Activated CD4-positive, alpha-beta T cell treated with anti-CD3 and anti-CD28 coated beads, Interleukin-2, amount 50 U/mL, for 4 hours (primary cell): ENCODE measurements at places on chromosomes 3 and 15.

GRCh38 chr3:126126286-126126685, 42.4 kb upstream of the SLC41A3 start:
- no peak for DNase-seq

- DNase-seq = peak; percentile 32
These were observed 3.9 kb upstream of the ACTL6A start for GRCh38 chr3:179558742-179559364.

- peak; percentile 47 for DNase-seq
These were observed 185.2 kb downstream of the KLF13 start for GRCh38 chr15:31511707-31512310.

DNA sequence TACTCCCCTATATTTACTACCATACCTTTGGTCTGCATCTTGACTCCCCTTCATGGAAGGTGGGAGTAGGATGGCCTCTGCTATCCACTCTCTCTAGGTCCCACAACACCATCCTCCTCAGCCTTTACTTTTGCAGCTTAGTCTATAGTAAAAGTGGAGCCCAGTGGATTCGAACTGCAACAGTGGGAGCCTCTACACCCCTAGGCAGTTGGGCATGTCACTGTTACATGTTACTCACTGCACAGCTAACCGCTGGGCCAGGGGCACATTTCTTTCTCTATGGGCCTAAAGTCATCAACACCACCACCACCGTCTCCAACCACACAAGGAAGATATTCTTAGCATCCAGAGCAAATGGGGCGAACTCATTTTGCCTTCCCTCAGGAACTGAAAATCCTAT, 62.9 kb downstream of the KLF13 start:
- DNase-seq = no peak

- no peak for DNase-seq
These were observed 11.0 kb upstream of the PCYT1A start for GRCh38 chr3:196298521-196298920.

DNA sequence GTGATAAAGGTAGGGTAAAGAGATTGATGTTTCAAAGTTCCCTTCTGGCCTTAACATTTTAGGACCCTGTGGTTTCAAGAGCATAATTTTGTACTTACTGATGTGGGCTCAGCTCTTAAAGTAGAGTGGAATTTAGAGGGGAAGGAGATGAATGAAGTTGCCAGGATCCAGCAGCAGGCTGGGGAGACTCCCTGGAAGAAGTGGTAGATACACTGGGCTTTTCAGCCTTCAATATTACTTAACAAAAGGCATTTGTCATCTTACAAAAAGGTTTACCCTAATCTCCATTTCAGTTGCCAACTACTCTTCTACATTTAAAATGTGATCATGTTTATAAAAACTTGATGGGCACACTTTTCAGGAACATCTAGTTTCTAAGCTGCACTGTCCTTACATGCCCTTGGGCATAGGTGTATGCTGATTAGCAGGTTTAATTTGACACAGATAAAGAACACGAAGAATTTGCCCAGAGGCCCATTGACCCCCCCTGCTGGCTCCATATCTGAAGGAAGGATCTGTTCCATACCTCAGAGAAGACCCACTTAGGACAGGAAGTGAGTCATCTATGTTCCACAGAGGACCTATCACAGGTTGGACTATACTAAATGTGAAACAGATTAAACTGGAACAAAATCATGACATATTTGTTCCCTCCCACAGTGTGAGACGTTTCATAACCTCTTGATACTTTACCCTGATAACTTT, 93.0 kb upstream of the LPP start:
- peak; percentile 54 for DNase-seq

DNA sequence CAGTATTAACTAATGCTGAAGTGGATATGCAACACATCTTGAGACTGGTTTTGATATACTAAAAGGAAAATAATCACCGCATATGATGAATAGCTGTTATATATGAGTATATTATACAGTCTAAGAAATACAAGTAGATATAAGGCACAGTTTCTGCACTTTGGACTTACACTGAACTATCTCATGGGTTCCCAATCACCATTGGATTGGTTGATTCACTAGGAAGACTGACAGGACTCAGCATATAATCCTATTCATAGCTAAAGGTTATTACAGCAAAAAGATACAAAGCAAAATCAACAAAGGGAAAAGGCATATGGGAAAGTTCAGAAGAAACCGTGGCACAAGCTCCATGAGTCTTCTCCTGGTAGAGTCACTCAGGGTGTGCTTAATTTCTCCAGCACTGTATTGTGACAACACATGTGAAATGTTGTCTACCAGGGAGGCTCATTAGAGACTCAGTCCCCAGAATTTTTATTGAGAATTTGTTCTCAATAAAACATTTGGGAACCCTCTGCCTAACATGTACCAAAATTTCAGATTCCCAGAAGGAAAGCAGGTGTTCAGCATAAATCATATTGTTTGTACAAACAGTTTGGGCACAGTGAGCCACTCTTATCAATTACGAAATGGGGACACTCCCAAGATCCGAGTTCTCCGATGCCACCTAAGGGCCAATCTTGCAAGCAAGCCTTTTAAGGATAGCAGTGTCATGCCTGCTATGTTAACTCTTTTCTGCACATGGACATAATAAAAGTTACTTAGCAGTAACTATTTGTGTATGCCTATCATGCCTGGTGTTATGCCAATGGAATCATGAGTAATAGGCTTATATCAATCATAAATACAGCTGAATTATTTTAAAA, 26.8 kb downstream of the CMC1 start:
- no peak for DNase-seq

DNA sequence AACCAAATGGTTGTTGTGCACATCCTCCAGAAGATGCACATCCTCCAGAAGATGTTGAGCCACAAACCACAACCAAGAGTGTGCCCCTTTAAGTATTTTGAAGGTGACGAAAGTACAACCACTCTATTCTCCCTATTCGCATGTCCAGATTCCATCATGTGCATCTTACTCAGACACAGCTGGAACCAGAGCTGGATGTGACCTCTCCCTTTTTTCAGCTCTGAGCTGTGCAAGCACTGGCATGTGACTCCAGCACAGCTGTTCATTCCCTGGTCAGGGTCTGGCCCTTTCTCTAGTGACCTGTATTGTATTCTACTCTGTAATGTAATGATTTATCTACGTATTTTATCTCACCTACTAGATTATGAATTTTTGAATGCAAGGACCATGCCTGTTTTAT, 29.3 kb upstream of the DLG1 start:
- no peak for DNase-seq

DNA sequence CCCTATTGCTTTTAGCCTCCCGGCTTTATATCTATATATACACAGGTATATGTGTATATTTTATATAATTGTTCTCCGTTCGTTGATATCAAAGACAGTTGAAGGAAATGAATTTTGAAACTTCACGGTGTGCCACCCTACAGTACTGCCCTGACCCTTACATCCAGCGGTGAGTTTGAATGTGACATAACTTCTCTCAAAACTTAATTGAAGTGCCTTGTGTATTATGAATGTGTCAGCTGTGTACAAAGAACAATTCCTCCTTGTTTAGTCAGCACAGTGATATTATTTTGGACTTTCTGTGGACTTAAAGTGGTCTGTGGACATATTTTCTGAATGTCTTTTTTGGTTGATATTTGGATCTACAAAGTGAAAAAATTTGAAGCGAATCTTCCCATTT, 220 bp downstream of the TP63 start:
- DNase-seq = no peak

DNA sequence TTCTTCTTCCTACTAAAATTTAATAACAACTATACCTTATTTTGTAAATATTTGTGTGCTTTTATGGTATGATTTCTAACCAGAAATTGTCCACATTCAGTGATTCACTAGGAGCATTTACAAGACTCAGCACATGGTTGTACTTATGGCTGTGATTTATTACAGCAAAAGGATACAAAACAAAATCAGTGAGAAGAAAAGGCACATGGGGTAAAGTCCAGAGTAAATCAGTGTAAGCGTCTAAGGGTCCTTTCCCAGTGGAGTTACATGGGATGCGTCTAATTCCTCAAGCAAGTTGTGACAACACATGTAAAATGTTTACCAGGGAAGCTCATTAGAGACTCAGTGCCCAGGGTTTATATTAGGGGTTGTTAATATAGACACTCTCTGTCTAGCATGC, 31.1 kb downstream of the RNF13 start:
- no peak for DNase-seq

DNA sequence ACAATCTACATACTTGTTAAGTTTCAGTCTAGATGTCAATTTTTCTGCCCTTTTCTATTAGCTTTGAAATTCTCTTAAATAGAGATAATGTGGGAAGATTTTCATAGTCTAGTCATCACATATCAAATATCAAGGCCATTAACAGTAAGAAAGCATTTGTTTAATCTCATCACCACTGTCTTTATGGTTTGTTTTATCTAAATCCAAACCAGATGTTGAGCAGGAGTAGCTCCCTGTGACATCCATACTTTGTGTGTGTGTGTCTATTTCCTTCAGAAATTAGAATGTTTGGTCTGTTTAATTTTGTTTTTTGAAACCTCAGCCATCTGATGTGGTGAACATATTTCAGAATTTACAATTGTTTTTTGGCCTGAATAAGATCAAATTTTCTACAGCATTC, 23.1 kb upstream of the GOLGA8B start:
- no peak for DNase-seq

DNA sequence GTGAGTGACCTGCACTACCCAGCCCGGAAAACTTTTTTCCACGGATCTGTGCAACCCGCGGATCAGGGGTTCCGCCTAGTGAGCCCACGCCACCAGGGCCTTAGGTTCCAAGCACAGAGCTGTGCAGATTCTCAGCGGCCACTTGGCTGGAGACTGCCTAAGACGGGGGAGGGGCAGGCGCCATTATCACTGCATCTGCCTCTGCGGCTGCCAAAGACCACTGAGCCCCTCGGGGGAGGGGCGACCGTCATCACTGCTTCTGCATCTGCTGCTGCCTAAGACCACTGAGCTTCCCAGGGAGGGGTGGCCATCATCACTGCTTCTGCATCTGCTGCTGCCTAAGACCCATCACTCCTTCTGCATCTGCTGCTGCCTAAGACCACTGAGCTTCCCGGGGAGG, 460.2 kb downstream of the OCA2 start:
- no peak for DNase-seq

DNA sequence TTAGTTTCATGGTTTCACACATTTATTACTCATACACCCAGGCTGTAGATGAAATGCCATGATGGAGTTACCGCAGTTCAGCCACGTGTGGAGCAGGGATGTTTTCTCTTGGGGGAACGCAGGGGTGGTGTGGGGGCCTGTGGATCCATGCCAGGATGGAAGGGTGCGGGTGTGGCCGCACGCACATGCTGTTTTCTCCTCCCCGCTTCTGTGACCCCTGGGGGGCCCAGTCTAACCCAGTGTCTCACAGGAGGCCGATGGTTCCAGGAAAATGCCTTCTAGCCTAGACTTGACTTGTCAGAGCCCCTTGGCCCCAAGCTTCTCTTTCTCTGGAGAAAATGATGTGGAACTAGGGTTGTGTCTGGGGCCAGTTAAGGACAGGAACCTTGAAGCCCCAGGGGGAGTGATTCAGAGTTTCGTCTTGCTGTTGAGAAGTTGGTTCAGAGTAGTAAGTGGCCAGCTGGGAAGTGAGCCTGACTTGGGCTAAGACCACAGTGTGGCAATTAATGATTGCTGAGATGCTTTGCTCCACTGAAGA, 240.4 kb upstream of the BHLHE40 start:
- no peak for DNase-seq

DNA sequence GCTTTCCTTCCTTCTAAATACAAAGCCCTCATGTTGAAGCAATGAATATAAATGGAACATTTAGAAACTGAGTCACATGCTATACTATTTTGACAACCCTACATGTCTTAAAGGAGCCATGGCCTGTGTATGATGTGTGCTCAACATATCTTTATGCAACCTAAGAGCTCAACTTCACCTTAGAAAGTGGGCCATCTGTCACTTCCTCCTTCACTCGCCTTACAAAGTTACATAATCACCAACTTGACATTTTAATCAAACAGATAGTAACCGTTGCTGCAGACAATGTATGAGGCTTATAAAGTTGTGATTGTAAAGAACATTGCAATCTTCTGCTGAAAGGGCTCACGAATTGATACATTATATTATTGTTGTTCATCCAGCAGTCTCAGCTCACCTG, 163.6 kb downstream of the SERPINI1 start:
- DNase-seq = no peak
